ENCODE measurements at places on chromosomes 13 and 19.
A peak's percentile ranks its signal among the peaks of the same experiment; 100 is the strongest.

DNA sequence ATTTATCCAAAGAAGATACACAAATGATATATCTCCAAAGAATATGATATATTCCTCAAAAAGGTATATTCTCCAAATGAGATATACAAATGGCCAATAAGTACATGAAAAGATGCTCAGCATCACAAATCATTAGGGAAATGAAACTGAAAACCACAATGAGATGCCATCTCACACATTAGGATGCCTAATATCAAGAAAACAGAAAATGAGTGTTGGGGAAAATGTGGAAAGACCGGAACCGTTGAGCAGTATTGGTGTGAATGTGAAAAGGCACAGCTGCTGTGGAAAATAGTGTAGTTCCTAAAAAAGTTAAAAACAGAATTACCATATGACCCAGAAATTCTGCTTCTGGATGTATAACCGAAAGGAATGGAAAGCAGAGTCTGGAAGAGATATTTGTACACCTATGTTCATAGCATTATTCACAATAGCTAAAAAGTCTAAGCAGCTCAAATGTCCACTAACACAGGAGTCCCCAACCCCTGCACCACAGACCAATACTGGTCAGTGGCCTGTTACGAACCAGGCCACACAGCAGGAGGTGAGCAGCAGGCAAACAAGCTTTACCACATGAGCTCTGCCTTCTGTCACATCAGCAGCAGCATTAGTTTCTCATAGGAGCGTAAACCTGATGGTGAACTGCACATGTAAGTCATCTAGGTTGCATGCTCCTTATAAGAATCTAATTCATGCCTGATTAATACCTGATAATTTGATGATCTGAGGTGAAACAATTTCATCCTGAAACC is 291.9 kb downstream of the PCDH20 start:
- DNase-seq, result no peak

DNA sequence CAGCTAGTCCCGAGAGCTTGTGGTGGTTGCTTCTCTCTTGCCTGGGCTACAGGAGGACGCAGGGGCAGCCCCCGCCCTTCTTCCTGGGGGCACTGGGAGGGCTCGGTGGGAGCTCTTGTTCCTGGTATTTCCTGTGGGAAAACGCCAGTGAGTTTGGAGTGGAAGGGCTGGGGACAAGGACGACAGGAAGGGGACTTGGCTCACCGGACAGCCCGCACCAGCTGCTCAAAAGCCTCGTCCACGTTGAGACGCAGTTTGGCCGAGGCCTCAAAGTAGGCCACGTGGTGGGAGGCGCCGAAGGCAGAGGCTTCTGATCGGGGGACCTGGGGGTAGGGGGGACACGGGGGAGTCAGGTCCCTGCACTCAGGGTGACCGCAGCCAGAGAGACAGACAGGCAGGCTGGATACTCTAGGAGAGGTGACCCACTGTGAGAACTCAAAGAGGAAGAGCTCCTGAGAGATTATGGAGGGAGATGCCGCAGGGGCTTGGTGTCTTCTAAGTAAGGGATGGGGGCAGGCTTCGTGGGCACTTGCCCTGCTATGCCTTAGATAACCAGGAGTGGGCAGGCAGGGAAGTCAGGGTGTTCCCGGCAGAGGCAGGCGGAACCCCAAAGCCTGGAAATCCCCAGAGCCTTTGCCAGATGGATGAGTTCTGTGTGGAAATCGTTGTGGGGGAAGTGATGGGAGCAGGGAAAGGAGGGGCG is 4.3 kb downstream of the RRAS start:
- peak; percentile 35 for DNase-seq

DNA sequence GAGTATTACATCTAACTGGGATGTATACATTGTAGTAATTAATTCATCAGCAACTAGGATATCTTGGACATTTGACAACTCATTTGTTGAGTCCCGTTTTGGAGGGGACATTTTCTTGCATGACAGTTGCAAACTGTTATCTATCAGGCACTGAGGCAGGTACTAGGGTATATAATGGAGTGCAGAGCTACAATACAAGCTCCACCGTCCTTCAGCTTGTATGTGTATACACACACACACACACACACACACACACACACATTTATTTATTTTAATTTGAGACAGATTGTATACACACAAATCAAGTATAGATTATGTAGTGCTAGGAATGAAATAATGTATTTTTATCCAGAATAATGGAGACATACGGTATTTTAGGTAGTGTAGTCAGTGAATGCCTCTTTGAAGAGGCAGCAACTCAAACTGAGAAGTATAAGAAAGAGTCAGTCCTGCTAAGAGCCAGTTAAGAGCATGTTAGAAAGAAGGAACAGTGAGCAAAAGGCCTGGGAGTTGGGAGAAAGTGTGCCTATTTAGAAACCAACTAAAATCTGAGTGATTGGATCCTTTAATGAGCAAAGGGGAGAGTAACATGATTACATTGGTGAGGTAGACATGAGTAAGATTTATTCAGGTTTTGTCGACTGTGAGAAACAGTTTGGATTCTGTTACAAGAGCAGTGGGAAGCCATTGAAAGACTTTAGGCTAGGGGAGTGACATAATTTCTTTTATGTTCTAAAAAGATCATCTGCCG is 74.5 kb downstream of the NBEA start:
- no peak for DNase-seq

DNA sequence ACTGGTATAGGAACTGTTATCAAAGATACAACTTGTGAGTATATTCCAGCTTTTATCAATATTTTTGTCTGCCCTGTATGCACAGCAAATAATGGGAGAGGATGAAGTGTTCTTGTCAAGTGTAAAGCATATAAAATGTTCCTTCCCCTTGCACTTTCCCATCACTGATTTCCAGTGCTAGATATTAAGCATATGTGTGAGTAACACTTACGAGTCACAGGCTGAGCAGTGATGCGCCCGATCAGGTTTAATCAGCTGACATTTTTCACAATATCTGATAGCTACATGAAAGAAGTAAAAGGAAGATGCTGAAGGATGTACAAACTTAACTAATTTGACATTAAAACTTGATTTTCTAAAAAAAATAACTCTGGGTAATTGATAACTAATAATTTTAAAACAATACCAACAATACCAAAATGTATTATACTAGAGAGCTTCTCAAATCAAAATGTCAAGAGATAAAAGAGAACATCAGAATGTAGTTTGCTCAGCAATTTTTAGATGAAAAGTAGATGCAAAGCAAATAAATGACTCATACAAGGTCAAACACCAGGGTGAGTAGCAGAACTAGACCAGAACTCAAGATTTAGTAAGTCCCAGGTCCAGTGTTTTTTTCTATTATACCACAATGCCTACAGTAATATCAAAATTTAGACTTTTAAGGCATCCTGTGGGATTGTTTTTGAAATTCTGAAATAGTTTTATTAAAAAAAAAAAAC is 56.4 kb downstream of the ZDHHC20 start:
- DNase-seq, result no peak

- peak; percentile 33 for DNase-seq
These were observed 67.8 kb downstream of the C13orf42 start for GRCh38 chr13:51043310-51043709.

DNA sequence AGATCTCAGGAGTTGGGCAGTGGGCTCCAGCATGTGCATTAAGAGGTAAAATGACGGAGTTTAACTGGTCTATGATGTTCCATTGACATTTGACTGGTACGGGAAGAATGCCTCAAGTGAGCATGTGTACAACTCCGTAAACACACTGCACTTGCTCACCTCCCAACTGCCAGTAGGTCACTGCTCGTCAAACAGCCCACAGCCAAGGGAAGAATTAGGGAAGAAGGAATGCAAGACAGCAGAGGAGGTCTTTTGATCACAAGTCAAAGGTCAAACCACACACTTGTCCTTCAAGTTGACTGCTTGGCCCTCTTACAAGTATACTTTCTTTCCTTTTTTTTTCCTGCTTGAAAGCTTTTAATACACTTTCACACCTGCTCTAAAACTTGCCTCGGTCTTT is 236.7 kb downstream of the B3GLCT start:
- no peak for DNase-seq

DNA sequence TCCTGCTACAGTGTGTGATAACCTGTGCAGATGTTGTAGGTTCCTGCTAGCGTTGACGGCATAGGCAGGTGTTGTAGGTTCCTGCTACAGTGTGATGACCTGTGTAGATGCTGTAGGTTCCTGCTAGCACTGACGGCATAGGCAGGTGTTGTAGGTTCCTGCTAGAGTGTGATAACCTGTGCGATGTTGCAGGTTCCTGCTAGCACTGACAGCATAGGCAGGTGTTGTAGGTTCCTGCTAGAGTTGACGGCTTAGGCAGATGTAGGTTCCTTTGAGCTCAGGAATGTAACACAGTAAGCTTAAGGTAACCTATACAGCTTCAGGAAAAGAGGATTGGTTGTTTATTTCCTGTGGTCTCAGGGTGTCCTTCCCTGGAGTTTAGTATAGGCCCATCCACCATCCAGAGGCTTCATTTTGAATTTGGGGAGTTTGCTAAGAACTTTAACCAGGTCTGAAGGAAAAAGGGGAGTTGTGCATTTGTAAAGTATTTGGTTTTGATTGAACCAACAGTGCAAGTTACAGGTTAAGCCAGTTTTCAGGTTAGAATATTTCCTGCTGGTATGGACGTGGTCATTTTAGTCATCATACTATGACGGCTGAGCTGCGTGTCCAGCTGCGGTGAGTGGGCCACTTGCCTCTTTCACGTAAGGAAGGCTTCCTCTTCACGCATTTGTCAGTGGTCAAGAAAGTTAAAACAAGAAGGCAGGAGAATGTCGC is 53.8 kb downstream of the ATP11A start:
- DNase-seq, result no peak

GRCh38 chr19:11067356-11068113 is 21.7 kb upstream of the LDLR start:
- DNase-seq, result no peak

GRCh38 chr13:29648760-29649159 is 53.3 kb upstream of the SLC7A1 start:
- no peak for DNase-seq

GRCh38 chr13:26628706-26629105 is 71.2 kb downstream of the WASF3 start:
- no peak for DNase-seq

DNA sequence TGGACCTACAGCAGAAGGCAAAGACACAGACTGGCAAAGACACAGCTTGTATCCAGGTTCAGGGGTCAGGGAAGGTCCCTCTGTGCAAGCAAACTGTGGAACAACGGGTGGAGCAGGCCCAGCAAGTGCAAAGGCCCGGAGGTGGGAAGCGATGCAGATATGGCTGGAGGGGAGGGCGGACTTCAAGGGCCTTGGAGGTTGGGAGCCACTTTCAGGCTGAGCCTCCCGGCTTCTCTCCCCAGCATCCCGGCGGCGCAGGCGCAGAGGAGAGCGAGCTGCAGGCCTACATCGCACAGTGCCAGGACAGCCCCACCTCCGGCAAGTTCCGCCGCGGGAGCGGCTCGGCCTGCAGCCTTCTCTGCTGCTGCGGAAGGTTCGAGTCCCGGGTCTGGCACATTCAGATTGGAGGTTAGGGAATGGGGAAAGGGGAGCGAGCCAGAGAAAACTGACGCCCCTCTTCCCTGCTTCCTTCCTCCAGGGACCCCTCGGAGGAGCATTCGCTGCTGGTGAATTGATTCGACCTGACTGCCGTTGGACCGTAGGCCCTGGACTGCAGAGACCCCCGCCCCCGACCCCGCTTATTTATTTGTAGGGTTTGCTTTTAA is 2.1 kb upstream of the PNPLA6 start:
- DNase-seq, result no peak

- DNase-seq, result no peak
These were observed 148.9 kb downstream of the USP12 start for GRCh38 chr13:27022571-27023311.

- no peak for DNase-seq
These were observed 87.0 kb upstream of the TRPC4 start for GRCh38 chr13:37956536-37956935.

- DNase-seq, result no peak
These were observed 3.0 kb upstream of the ZNF878 start for GRCh38 chr19:12055784-12056183.

DNA sequence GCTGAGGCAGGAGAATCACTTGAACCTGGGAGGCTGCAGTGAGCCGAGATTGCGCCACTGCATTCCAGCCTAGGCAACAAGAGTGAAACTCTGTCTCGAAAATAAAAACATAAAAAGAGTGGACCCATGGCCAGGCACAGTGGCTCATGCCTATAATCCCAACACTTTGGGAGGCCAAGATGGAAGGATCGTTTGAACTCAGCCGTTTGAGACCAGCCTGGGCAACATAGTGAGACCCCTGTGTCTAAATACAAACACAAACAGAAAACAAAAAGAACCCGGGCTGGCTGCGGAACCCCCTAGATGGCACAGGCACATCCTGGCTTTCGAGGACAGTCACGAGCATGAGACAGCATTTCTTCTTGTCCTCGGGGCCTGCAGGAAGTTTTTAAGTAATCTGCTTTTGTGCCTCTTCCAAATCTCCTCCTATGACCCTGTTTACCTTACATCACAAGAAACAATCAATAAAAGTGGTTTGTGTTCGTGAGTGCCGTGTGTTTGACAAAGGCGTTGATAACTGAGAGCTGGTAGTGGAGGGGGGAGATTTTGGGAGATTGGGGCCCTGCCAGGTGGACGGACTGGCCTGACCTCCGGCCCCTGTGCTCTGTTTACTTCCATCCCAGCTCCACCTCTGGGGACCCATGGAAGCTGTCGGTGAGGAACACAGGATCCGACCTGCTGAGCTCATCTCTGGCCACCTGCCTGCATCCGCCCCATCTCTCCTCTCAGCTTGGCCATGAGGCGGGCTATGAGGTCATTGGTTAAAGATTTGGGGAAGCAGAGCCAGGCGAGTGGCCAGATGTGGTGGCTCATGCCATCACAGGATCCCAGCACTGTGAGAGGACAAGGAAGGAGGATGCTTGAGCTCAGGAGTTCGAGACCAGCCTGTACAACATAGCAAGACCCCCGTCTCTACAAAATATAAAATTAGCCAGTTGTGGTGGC is 5.9 kb upstream of the GDF15 start:
- no peak for DNase-seq

DNA sequence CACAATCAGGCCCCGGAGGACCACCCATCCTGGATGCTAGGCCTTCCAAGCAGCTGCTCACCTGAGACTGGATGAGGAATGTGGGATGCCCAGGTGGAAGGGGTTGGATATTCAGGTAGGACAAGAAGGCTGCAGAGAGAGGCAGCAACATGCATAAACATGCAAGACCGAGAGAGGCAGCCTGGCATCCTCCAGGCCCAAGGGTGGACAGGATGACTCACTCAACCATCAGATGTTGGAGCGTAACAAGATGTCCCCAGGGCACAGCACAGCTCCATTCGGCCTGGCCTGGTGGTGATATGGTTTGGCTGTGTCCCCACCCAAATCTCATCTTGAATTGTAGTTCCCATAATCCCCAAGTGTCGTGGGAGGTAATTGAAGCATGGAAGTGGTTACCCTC is 10.0 kb upstream of the CABP5 start:
- DNase-seq, result no peak

- no peak for DNase-seq
These were observed 4.9 kb downstream of the ZNF266 start for GRCh38 chr19:9430444-9430843.

DNA sequence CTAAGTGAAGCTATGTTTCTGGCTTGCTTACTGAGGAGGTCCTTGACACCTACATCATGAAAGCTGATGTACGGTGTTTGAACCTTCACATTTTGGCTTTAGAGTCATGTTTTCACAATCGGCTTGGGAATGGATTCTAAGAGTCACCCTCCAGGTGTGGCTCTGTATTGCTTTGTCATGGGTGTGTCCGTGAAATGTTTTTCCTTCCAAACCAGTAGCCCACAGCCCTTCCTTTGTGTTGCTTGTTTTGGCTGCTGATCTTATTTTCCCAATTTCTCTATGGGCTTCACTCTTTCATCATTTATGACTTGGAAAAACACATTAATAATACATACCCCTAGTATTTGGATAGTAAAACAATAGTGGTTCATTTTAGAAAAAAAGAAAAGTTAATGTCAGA is 240.6 kb downstream of the GGACT start:
- no peak for DNase-seq

- no peak for DNase-seq
These were observed 4.9 kb upstream of the PDE4C start for GRCh38 chr19:18230941-18231734.

All from NCI-H2171 treated with DMSO at 0.1 percent for 48 hours (cell line).